ENCODE measurements at places on chromosomes 2 and 18.

- no peak for DNase-seq
Measured at GRCh38 chr2:30960213-30960612, 153.0 kb upstream of the CAPN13 start.

GRCh38 chr18:5571666-5572065, 27.9 kb upstream of the EPB41L3 start:
- DNase-seq = no peak

- DNase-seq = no peak
Measured at GRCh38 chr18:62329691-62330454, 4.8 kb downstream of the TNFRSF11A start.

GRCh38 chr2:238160206-238161129, 1.7 kb downstream of the ERFE start:
- no peak for DNase-seq

DNA sequence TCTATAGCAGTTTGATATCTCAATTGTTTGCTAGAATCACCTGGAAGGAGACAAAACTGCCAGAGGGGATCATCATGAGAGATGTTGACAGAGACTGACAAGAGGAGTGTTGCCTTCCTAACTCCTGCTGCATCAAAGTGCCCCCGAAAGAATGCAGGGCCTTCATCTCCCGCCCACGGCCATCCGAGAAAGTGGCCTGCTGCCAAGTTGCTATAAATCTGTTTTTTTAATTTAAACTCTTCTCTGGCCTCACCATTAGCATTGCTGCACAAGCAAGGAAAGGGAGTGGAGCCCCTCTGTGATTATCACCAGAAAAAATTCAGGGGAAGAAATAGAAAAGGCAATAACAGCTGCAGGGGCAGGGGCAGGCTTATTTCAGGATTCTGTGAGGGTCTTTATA, 238.1 kb upstream of the EPHA4 start:
- no peak for DNase-seq

DNA sequence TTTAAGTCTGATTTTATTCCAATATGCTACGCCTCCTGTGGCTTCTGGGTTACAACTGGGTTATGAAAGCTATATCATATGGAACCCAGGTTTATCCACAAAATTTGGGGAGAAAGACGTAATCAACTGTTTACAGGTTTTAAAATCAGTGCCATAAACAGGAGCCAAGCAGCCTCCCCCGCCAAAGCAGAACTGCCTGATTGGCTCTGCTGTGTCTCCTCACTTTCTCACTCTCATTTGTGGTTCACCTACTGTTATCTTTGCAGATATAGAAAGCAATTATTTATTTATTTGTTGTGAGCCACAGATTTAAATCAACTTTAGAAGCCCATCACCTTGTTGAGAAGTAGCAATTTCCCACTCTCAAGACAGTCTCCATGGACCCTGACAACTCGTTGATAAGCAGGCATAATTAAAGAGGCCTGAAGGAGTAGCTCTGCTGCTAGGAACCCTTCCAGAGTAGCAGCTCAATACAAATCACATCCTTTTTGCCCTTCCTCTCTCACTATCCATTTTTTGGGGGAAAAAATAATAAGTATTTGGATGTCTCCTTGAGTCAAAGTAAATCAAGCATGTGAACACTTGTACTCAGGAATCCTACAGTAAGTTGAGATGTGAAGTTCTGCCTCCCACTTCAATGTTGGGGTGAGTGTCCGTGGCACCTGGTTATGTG, 191.0 kb upstream of the CCDC150 start:
- no peak for DNase-seq

GRCh38 chr18:2451556-2451955, 119.7 kb downstream of the METTL4 start:
- no peak for DNase-seq

All from GM12892 (cell line).